Heart right ventricle (tissue), 16 donors: ENCODE measurements at places on chromosomes 7 and 10. TPM values are rescaled to one million over a fixed set of nuclear protein-coding genes. Genes with fewer than 3 reads are reported as not detected.
A peak's percentile ranks its signal among the peaks of the same experiment; 100 is the strongest.

DNA sequence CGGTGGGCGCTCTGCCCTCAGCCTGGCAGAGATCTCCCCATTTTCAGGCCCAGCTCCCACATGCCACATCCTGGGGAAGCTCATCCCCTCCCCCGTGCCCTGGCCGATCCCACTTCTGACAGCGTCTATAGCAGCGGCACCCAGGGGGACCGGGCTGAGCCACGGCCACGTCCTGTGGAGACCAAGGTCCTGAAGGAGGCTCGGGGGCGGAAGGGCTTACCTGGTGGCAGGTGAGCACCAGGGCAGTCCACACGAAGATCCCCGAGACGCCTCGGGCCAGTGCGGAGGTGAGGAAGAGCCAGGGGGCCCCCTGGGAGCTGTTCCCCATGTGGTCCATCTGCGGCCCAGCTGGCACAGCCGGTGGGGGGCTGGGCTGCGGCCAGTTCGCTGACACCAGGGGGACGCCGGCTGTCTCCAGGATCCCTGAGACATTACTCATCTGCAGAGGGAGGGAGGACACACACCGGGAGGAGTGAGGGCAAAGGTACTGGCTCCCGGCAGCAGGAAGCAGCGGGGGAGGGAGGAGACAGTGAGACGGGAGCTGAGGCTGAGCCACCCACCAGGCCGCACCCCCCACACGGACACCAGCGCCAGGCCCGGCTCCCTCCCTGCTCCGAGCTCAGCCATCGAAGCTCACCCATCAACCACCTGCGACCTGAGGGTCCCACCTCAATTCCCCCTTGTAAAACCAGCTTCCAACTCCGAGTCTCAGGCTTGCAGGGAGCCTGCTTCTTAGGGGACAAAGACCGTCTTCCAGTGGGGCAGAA is 776 bp downstream of the TMEM184A start:
- no peak for DNase-seq

DNA sequence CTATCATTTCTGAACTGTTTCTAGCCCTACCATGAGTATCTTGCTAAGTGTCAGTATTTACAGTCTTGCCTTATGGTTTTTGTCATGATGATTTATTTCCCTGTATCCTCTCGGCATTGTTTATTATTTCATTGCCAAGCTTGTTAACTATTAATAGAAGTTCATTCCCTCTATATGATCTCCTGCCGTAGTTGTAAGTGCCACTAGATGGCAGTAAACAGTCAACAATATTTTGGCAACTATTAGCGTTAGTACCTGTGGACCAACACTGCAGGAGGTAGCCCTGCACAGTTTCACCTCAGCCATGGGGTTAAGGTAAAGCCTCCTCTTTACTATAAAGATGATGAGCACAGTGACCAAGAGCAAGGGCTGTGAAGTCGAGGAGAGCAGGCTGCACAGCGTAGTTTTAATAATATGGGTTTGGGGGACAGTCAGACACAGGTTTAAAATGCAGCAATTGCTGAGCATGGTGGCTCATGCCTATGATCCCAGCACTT is 26.1 kb upstream of the CCNJ start:
- peak; percentile 24 for DNase-seq

DNA sequence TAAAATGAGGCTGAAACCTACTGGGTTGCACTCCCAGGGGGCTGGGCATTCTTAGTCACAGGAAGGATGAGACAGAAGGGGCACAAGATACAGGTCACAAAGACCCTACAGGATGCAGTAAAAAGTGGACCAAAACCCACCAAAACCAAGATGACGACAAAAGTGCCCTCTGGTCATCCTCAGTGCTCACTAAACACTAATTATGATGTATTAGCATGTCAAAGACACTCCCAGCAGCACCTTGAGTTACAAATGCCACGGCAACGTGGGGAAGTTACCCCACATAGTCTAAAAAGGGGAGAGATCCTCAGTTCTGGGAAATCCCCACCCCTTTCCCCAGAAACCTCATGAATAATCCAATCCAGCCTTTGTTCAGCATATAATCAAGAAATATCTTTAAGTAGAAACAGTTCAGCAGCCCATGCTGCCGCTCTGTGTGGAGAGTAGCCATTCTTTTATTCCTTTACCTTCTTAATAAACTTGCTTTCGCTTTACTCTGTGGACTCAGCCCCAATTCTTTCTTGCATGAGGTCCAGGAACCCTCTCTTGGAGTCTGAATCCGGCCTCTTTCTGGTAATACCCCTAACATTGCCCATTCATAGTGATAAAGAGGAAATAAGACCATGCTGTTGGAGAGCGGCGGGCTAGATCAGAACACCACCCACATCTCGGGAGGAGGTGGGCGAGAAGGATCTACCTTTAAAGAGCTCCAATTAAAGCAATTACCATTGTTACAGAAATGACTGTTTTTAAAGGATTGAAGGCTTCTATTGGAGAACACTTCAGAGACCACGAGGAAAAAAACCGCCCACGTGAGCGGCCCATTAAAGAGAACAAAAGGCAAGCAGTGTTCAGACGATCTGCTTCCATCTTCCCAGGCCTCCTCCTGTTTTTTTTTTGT is 170.9 kb downstream of the USP6NL start:
- no peak for DNase-seq

Gene C10orf120
- polyA plus RNA-seq, result not detected

Gene ATOH7
- polyA plus RNA-seq, result 0.01 TPM

Gene ITGA8
- polyA plus RNA-seq, result 1.6 TPM

Gene FFAR4
- 0.07 TPM for polyA plus RNA-seq

Gene MMP21
- polyA plus RNA-seq, result 0.06 TPM

Gene OR2A1
- 0.01 TPM for polyA plus RNA-seq

Gene LIPF
- 0.95 TPM for polyA plus RNA-seq

Gene IFRD1
- polyA plus RNA-seq, result 70.7 TPM
